ENCODE measurements at places on chromosomes 3 and 15. TPM values are rescaled to one million over a fixed set of nuclear protein-coding genes. Genes with fewer than 3 reads are reported as not detected.

Gene DOCK3
- total RNA-seq = 3.4 TPM

Gene PLA1A
- total RNA-seq = not detected

Gene TSPAN3
- total RNA-seq = 17.4 TPM

Gene CHRNB4
- total RNA-seq = not detected

Gene FETUB
- total RNA-seq = not detected

Gene ZIC4
- not detected for total RNA-seq

Gene FAM81A
- total RNA-seq = 4.7 TPM

Gene SH2D7
- total RNA-seq = 0.31 TPM

Gene LYZL4
- total RNA-seq = not detected

Gene DCP1A
- 28.3 TPM for total RNA-seq

Gene CXCR6
- 27.6 TPM for total RNA-seq

DNA sequence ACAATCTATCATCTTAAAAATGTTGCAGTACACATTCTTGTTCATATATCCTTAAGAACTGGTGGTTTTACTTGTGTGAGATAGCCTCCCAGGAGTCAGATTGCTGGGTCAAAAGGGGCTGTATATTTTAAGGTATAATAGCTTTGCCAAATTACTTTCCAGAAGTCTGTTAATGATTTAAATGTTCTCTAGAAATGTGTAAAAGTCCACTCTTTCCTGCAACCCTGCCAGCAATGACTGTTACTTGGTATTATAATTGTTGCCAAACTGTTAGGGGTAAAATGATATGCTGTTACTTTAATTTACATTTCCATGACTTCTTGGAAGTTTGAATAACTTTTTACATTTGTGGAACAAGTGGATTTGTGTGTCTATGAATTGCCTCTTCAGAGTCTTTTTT lies 170.8 kb downstream of the SLC9A9 start:
- no peaks in the 10 kb centered on the region for H3K36me3 ChIP-seq
- H3K27ac ChIP-seq = no peak overlapping the region
- H3K4me1 ChIP-seq = peaks cover 6% of the 10 kb centered on the region
- H3K27me3 ChIP-seq = no peaks in the 10 kb centered on the region

DNA sequence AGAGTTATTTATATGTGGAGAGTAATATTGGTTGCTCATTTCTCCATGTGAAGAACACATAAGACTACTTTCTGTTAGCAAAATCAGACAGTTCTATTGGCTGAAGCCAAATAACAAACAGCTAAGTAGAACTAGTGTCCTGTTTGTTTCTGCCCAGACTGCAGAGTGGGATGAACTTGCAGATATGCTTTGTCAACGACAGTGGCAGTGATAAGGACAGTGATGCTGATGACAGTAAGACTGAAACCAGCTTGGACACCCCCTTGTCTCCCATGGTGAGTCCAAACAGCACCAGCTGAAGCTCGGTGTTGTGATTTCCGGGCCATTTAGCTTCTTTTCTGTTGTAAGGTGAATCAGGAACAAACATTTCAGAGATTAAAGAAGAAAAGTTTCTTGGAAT lies 102.6 kb upstream of the IL12A start:
- no peak overlapping the region for H3K4me3 ChIP-seq
- no peak overlapping the region for H3K27ac ChIP-seq
- no peak for DNase-seq
- peaks cover 3% of the 10 kb centered on the region for H3K27me3 ChIP-seq

DNA sequence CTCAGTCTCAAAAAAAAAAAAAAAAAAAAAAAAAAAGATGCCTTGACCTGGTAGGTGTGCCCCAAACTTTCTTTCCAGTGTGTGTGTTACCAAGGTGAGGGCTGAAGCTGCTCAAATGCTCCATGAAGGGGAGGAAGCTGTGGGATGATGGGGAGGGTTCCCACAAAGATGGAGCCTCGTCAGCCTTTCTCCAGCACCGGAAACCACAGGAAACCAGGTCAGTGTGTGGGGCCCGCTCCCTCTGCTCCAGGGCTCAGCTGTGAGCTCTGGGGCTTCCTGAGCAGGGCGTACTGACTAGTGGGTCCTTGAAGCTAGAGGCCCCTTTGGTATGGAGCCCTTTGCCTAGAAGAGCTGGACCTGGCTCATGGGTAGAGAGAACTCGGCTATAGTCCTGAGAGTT lies 681 bp upstream of the IL17RE start:
- H3K4me1 ChIP-seq = peaks cover 35% of the 10 kb centered on the region
- no peaks in the 10 kb centered on the region for H3K27me3 ChIP-seq
- DNase-seq = peak; percentile 55
- no peaks in the 10 kb centered on the region for H3K36me3 ChIP-seq
- peak overlapping the region; percentile 83 for H3K27ac ChIP-seq
- H3K4me3 ChIP-seq = peak overlapping the region; percentile 30

DNA sequence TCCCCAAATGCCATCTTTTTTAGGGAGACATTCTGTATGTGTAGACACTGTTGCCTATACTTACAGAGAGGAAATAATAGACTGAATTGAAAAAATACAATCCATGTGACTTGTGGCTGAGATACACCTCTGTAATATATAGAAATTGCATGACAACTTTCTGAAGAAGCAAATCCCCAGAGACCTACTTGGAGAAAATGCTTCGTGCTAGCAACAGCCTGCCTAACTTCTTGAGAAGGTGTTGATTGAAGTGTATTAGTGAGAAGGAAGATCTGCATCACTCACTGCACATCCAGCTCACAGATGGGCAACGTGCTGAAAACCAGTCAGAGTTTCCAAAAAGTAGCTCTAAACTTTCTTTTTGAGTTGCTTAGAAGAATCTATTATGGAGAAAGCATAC lies 404.1 kb downstream of the EPHB1 start:
- H3K4me1 ChIP-seq = no peaks in the 10 kb centered on the region
- no peaks in the 10 kb centered on the region for H3K36me3 ChIP-seq
- H3K4me3 ChIP-seq = no peak overlapping the region
- DNase-seq = no peak

GRCh38 chr3:194617827-194618226 lies 15.4 kb downstream of the TMEM44 start:
- H3K4me3 ChIP-seq = no peak overlapping the region
- no peak for DNase-seq
- H3K27me3 ChIP-seq = no peaks in the 10 kb centered on the region
- no peaks in the 10 kb centered on the region for H3K36me3 ChIP-seq
- H3K27ac ChIP-seq = no peak overlapping the region

DNA sequence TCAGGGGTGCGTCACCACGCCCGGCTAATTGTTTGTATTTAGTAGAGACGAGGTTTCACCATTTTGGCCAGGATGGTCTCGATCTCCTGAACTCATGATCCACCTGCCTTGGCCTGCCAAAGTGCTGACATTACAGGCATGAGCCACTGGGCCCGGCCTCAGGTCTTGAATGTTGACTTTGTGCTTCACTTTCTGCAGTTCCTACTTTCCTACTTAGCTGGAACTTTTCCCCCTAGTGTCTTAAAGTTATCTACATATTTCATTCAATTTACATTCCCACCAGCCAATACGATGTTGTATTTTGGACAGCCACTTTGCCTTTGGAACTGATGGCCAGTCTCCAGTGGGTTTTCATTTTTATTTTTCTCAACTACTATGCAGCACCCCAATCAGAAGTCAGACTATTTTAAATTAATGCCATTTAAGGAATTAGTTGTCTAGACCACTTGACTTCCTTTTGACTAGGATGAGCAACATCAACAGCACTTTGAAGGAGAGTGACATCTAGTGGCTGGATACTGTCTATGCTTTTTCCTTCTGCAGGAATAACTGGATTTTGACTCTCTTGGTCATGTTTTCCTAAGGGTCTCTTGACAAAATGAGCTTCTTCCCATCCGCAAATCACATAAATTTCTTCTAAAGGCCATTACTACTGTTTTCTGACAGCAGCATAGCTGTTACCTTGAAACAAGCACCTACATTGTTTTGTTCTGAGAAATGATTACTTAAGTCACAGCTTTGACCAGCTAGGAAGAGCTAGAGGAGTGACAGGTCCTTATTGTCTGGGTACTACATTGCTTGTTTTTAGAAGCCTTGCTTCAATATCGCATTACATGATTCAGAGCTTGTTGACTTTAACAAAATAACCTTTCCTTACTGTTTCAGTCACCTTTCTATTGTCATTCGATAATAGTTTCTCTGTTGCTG lies 140.2 kb downstream of the ITPR1 start:
- no peaks in the 10 kb centered on the region for H3K27me3 ChIP-seq
- peak overlapping the region; percentile 47 for H3K27ac ChIP-seq
- DNase-seq = no peak

GRCh38 chr3:182711853-182712252 lies 81.5 kb upstream of the ATP11B start:
- peaks cover 16% of the 10 kb centered on the region for H3K4me1 ChIP-seq
- peaks cover 3% of the 10 kb centered on the region for H3K27me3 ChIP-seq
- no peak for DNase-seq
- no peaks in the 10 kb centered on the region for H3K36me3 ChIP-seq
- H3K27ac ChIP-seq = no peak overlapping the region

DNA sequence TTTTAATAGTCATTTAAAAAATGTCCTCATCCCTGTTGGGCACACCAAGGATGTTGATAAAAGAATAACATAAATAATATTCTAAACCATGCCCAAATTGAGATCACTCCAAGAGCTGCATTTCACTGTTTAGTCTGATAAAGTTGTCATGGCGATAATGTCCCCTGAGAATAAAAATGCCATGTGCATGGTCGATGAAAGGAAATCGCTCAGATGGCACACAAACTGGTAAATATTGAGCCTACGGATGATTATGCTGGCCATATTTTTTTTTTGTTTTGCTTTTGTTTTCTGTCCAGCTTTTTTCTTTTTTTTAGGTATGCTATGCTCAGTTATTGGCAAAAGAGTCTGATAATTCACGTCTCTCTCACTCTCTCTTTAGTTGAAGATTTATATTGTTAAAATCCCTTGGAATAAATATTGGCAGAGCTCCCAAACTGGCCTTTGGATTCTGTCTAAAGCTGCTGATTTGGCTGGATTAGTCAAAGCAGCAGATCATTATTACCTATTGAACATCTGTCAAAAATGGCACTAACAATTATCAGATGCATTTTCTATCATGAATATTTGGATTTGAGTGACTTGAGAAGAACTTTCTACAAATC lies 643.8 kb downstream of the SQOR start:
- H3K27me3 ChIP-seq = no peaks in the 10 kb centered on the region
- no peaks in the 10 kb centered on the region for H3K36me3 ChIP-seq
- no peak overlapping the region for H3K4me3 ChIP-seq
- DNase-seq = no peak
- no peaks in the 10 kb centered on the region for H3K4me1 ChIP-seq

DNA sequence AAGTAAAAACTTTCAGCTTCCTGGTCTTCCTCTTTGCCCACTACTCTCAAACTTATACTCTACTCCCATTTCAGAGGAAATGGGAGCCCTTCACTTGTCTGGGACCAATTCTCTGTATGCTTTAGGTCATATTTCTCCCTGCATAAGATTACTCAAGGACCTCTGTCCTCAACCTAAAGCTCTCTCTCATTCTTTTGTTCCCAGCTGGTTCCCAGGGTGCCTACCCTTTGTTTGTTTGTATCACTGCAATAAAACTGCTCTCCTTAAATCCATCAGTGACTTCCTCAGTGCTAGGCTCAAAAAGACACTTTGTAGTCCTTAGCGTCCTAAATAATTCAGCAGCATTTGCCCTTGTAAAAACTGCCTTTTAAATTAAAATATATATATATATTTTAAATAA lies 2.9 kb downstream of the NGRN start:
- peak overlapping the region; percentile 18 for H3K27ac ChIP-seq
- DNase-seq = no peak
- peaks cover 50% of the 10 kb centered on the region for H3K36me3 ChIP-seq
- H3K4me3 ChIP-seq = peak overlapping the region; percentile 49

- no peak overlapping the region for H3K27ac ChIP-seq
- DNase-seq = no peak
- no peak overlapping the region for H3K4me3 ChIP-seq
- no peaks in the 10 kb centered on the region for H3K27me3 ChIP-seq
- peaks cover 15% of the 10 kb centered on the region for H3K4me1 ChIP-seq
Measured at GRCh38 chr3:120773932-120774331, 31.4 kb downstream of the GTF2E1 start.

- no peak overlapping the region for H3K4me3 ChIP-seq
- no peaks in the 10 kb centered on the region for H3K36me3 ChIP-seq
- H3K4me1 ChIP-seq = no peaks in the 10 kb centered on the region
- H3K27ac ChIP-seq = no peak overlapping the region
- no peak for DNase-seq
Measured at GRCh38 chr15:36429707-36430106, 149.7 kb upstream of the CDIN1 start.

GRCh38 chr3:32706348-32707025 lies 21.5 kb downstream of the CNOT10 start:
- no peak for DNase-seq
- H3K27me3 ChIP-seq = no peaks in the 10 kb centered on the region
- peaks cover 45% of the 10 kb centered on the region for H3K4me1 ChIP-seq

GRCh38 chr3:143763564-143764162 lies 84.6 kb downstream of the SLC9A9 start:
- no peaks in the 10 kb centered on the region for H3K36me3 ChIP-seq
- no peak overlapping the region for H3K27ac ChIP-seq
- H3K4me1 ChIP-seq = no peaks in the 10 kb centered on the region

DNA sequence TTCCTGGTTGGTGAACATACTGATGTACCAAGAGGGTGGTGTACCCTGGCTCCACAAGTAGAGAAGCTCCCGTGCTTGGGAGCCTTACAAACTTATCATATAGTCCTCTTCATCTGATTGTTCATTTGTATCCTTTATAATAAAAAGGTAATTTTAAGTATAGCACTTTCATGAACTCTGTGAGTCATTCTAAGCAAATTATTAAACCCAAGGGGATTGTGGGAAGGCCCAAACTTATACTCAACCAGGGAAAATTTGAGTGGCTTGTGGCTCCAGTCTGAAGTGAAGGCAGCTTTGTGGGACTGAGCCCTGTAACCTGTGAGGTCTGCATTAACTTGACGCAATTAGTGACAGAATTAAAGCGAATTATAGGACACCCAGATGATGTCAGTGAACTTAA lies 29.0 kb downstream of the TTBK2 start:
- no peaks in the 10 kb centered on the region for H3K4me1 ChIP-seq
- H3K36me3 ChIP-seq = peaks cover 5% of the 10 kb centered on the region
- no peaks in the 10 kb centered on the region for H3K27me3 ChIP-seq
- no peak for DNase-seq
